Heart left ventricle (tissue), 16 donors: ENCODE measurements at places on chromosomes 4 and X. TPM values are rescaled to one million over a fixed set of nuclear protein-coding genes. Genes with fewer than 3 reads are reported as not detected.

The TSPAN7 gene
- total RNA-seq, result 26.4 TPM

The LGI2 gene
- total RNA-seq, result 2.4 TPM

- DNase-seq, result no peak
Observed at GRCh38 chr4:19156786-19157185, 1094.9 kb upstream of the SLIT2 start.

- peak; percentile 34 for DNase-seq
Observed at GRCh38 chrX:107602694-107603239, 25.5 kb upstream of the PRPS1 start.

DNA sequence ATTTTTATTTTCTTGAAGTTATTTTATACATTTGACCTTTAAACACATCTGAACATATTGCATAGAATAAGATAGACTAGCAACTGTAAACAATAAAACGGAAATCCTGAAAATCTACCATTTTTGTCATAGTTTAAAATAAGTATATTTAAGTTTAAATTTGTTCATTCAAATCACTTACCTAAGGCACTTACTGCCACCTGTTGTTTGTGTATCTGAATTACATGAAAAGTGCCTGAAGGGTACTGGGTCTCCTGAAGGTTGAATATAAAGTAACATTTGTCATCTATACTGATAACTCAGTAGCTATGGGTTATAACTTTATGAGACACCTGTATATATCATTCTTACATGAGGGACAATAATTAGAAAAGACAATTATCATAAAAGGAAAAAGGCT is 38.6 kb downstream of the TRPC5 start:
- DNase-seq, result no peak

DNA sequence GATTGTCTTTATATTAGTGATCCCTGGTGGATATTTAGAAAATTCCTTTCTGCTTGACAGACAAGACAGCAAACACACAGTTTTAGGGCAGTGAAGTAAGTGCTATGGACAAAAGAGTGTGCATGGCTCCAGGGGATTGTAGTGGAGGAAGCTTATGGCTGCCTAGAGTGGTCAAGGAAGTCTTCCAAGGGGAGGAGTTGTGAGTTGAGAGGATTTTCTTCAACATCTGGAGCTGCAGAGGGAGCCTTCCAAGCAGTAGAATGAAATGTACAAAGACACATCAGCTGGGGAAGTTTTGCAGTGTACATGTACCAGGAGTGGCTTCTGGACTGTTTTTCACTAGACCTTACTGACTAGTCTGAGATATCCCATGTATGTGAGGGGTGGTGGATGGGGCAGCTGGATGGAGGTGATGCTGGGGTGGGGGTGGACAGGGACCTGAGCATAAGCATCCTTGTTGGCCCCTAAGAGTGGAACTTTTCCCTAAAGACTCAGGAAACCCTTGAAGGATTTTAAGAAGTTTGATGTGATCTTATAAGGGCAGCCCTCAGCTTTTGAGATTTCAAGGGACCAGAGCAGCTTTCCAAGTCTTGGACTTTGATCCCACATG is 160.5 kb upstream of the TAPT1 start:
- DNase-seq, result no peak

GRCh38 chrX:120299928-120300327 is 11.3 kb downstream of the TMEM255A start:
- DNase-seq, result no peak

DNA sequence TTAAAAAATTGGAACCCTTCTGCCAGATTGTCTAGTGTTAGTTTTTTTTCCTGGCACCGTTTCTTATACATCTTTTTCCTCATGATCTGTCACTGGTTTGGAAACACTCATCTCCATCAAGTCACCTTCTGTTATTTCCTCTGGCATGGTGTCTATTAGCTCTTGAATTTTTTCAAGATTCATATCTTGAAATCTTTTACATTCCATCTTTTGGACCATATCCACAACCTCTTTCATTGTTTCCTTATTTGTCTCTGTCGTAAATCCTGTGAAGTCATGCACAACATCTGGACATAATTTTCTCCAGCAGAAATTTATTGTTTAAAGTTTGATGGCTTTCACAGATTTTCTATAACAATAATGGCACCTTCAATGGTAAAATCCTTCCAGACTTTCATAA is 10.2 kb upstream of the TMEM185A start:
- no peak for DNase-seq

DNA sequence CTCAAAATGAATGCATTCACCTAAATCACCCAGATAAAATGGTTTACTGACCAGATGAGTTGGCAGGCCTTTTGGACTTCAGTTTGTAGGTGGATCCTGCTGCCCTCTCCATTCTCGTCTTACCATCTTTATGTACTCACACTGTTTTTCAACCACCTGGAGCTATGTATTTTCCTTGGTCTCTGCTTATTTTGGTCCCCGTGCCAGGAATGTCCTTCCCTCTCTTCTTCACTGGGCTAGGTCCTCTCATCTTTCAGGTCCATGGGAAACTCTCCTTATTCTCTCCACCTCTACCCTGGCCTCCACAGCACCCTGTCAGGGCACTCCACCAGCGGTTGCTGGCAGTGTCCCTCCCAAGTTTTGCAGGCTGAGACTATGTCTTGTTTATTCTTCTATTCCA is 2.6 kb downstream of the GPRIN3 start:
- DNase-seq, result no peak

DNA sequence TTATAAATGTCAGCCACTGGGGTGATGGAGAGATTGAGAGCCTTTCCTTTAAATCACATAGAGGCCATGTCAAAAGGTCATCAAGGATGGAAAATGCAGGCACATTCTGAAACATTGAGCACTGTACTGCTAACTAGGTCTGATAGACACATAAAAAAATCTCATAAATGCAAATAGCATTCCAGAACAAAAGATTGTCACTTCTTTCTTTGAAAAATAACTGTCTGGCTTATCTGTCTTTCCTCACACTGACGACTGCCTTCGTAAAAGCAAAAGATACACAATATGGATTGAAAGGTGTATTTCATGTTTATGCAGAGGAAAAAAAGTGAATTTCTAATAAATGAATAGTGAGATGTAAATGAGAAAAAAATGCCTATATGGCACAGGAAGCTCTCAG is 59.9 kb downstream of the PABPC4L start:
- no peak for DNase-seq

The ENPEP gene
- total RNA-seq, result 7.3 TPM

DNA sequence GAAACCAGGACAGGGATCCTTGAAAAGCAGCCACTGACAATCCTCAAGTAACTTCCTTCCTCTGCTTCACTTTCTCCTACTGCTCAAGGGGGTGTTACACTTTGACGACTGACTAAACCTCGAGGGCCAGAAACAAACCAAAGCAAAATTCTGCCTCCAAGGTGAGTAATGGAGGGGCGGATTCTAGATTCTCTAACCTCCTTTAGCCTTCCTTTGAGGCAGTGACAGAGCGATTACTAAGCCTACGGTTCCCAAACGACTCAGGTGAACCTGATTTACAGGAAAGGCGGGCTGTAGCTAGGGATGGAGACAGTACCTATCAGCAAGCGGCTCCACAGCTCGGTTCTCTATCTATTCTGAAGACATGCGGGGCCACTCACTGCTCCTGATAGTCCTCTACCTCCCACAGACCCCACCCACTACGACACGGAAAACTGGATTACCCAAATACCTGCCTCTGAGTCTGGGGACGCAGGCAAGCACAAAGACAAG is 487 bp downstream of the TBCK start:
- DNase-seq, result no peak

- no peak for DNase-seq
Observed at GRCh38 chr4:114078636-114079035, 99.2 kb upstream of the ARSJ start.

DNA sequence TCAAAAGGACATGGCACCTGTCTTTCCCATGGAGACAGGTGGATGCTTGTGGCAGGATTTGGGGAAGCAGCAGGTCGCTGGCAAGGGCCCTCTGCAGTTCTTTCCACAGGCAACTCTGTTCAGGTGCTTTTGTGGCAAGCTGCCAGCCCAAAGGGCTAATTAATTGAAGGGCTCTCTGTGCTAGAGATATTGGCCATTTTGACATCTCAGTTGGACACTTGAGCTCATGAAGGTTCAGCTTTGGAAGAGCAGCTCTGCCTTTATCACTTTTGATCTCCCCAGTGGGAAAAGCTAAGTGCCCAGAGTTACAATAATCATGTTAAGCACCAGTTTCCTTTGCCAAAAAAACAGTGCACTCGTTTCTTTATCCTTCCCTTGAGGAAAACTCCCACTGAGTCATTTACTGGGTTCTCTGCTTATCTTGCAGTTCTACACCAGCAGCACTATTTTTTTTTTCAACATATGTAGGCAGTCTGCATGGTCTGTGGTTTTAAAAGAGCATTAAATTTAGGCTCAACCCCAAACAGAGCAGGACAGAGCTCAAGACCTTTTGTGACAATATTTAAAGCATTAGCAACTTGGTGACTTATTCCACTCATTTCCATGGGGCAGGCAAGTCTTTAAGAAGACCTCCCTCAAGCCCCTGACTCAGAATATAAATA is 336.4 kb upstream of the RASGEF1B start:
- no peak for DNase-seq

GRCh38 chr4:172953896-172954568 is 214.6 kb upstream of the GALNT7 start:
- no peak for DNase-seq

GRCh38 chr4:142016031-142016430 is 379.6 kb downstream of the IL15 start:
- DNase-seq, result no peak

DNA sequence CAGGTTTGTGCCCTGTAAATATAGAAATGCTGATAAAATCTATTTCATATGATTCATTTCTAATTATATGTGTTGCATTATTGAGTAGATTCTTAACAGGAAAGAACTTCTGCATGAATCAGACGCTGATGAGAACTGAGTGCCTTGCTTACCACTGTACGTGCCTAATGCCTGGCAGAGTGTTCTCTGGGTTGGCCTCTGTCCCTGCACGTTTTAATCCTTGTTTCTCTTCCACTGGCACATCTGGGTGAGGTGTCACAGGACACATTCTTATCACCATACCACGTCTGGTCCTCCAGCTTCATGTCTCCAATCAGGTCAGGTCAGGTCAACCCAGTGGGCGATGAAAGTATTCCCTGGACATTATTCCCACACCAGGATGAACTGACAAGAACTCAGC is 53.6 kb downstream of the KLF3 start:
- peak; percentile 50 for DNase-seq

DNA sequence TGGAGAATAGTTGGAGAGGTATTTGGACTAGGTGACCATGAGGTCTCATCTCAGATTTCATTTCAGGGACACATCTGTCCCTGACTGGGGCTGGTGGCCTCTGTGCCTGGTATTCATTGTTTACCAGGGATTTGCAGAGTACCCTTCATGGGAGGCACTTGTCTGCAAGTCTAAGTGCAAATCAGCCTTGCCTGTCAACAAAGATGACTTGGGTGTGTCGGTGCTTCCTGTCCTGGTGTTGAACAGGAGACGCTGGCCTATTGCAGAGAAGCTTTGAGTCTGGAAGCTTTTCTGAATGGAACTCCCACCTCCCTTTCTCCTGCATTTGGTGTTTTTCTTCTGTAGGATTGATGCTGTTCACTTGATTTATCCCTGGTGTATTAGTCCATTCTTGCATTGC is 104.1 kb downstream of the TNIP2 start:
- no peak for DNase-seq

DNA sequence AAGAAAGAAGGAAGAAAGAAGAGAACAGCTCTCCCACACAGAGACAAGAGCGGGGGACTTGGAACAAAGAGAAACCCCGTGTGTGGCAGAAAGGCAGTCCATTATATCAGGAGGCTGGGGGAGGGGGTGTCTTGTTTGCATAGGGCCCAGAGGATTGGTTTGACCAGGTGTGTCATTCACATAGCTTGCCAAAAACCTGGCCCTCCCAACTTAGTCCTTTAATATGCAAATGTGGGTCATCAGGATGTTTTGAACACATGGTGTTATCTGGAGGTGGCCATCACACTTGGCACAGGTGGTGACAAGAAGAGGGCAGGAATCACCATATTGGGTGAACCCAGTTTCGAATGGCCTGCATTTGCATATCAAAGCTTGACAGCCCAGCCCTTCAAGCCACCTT is 111.7 kb downstream of the LINC00632 start:
- no peak for DNase-seq

The TMPRSS11A gene
- not detected for total RNA-seq

- no peak for DNase-seq
Observed at GRCh38 chrX:105646592-105647372, 175.6 kb upstream of the NRK start.
